CD4-positive, alpha-beta T cell treated with Interleukin-4 for 1 hour (primary cell): ENCODE measurements at places on chromosomes 1 and 21.

GRCh38 chr1:193104502-193104906 lies 710 bp downstream of the GLRX2 start:
- no peak for DNase-seq

DNA sequence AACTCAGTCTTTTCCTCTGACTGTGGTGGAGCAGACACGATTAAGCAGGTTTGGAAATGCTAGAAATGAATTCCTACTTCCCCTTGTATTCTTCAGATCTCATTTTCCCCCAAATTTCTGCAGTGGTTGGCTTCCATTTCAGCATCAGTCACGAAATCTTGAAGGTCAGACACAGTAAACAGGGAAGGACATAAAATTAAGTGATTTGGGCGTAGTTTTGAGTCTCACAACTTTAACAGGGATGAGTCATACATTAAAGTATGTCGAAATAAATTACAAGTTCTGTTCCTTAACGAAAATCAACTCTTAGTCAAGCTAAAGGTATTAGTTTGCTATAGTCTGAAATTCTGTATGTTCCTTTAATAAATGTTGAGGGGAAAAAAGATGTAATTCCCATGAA lies 61.1 kb downstream of the HNRNPR start:
- peak; percentile 9 for DNase-seq

DNA sequence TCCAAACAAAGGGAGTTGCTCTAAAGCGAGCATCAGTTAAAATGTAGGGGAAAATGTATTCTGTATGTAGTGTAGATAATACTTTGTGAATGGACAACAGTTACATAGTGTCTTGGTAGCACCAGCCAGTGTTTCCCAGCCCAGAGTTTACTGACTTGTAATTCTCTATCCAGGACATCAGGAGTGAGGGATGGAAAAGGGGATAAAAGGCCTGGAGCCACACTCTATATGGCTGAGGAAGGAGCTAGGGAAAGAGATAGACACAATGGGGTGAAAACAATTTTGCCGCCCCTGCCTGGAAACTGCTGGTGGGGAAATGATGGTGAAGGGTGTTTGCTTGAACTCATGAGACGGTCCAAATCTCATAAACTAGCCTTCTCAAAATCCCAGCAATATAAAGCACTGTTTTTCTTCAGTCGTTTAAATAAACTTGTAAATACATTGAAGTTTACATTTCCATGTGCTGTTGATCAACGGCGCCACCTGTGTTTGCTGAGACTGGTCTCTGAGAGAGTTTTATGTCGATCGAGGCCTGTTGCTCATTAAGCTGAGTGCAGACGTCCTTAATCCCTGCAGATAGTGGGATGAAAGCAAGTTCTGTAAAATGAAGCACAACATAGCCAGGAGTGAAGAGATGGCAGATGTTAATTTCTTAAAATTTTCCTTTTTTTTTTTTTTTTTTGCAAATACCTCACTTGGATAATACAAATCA lies 27.9 kb upstream of the AGO1 start:
- no peak for DNase-seq

- DNase-seq, result peak; percentile 33
Observed at GRCh38 chr1:85048296-85049064, at the start of gene MCOLN3. Gene MCOLN3, minus strand, starts transcription at chr1:85048500. Its CDS starts 3,140 bp downstream, at chr1:85045360.

GRCh38 chr21:35586305-35586704 lies 474.0 kb downstream of the SETD4 start:
- DNase-seq, result no peak

DNA sequence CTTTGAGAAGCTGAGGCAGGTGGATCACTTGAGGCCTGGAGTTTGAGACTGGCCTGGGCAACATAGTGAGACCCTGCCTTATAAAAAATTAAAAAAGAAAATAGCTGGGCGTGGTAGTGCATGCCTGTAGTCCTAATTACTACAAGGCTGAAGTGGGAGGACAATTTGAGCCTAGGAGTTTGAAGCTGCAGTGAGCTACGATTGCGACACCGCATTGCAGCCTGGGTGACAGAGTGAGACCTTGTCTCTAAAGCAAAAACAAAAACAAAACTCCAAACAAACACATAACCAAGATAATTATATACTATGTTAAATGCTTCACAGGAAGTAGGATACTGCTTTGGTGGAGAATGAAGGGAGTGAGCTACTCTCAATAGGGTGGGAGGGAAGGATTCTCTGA lies 5.4 kb upstream of the PAFAH2 start:
- DNase-seq, result no peak

DNA sequence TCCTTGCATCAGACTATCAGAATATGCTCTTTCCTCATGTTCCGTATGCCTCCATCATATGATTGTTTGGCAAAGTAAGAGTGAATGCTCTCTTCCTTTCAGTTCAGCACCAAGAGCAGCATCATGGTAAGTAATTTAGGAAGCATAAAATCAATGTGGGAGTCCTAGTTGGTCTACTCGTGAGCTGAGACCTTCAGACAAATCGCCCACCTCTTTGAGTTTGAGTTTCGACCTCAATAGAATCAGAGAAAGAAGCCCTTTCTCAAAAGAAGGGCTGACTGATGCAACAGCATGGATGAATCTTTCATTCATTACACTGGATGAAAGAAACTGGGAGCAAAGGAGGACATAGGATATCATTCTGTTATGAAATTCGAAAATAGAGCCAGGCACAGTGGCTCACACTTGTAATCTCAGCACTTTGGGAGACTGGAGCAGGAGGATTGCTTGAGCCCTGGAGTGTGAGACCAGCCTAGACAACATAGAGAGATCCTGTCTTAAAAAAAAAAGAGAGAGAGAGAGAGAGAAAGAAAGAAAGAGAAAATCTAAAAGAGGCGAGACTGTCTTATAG lies 112.5 kb downstream of the ZC3H11B start:
- no peak for DNase-seq

GRCh38 chr1:212013672-212014071 lies 21.7 kb downstream of the INTS7 start:
- no peak for DNase-seq

GRCh38 chr1:228687587-228687986 lies 47.7 kb upstream of the RHOU start:
- no peak for DNase-seq

DNA sequence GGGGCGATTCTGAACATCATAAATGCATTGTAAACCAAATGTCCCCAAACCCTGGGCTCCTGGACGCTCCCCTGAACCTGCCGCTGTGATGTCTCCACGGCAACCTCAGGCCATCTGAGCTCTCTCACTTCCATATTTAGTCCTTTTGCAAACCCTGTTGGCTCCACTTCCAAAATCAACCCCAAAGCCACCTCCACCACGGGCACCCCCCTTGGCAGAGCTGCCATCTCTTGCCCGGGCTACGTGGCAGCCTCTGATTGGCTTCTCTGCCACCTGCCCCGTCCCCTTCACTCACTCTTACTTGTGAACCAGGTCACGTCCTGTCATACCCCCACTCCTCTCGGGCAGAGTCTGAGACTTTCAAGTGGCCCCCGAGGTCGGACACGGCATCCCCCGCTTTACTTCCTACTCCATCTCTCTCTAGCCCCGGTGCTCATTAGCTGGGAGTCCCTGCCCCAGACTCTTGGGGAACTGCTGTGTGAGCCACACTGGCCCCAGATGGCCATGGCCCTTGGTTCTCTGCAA lies 15.8 kb downstream of the PRXL2B start:
- no peak for DNase-seq

GRCh38 chr1:5658340-5659316 lies 333.6 kb downstream of the NPHP4 start:
- no peak for DNase-seq

DNA sequence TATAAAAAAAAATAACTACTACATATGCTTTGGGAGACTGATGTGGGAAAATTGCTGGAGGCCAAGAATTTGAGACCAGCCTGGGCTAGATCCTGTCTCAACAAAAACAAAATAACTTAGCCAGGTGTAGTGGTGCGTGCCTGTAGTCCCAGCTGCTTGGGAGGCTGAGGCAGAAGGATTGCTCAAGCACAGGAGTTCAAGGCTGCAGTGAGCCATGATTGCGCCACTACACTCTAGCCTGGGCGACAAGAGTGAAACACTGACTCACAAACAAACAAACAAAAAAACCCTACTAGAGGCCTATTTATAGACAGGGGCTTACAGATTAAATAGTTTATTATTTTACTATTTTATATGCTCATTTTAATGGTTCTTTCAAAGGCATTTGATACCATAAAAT lies 80.0 kb downstream of the LHX4 start:
- DNase-seq, result no peak

- no peak for DNase-seq
Observed at GRCh38 chr1:208369658-208370057, 125.5 kb upstream of the PLXNA2 start.
